ENCODE measurements at places on chromosomes 2 and 18.

GRCh38 chr2:219204425-219205164 lies 2.0 kb upstream of the ZFAND2B start:
- no peak for DNase-seq

GRCh38 chr18:34640276-34640675 lies 69.8 kb upstream of the DTNA start:
- DNase-seq, result no peak

DNA sequence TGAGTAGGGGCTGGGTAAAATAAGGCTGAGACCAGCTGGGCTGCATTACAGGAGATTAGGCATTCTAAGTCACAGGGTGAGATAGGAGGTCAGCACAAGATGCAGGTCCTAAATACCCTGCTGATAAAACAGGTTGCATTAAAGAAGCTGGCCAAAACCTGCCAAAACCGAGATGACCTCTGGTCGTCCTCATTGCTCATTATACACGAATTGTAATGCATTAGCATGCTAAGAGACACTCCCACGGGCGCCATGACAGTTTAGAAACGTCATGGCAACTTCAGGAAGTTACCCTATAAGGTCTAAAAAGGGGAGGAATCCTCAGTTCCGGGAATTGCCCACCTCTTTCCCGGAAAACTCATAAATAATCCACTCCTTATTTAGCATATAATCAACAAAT lies 132.2 kb downstream of the ARL4C start:
- no peak for DNase-seq

- DNase-seq, result no peak
These were observed 105.4 kb downstream of the POLR1A start for GRCh38 chr2:86000131-86000937.

GRCh38 chr2:165494573-165494972 lies 25.1 kb downstream of the CSRNP3 start:
- no peak for DNase-seq

GRCh38 chr2:164363646-164364045 lies 257.6 kb downstream of the GRB14 start:
- no peak for DNase-seq

DNA sequence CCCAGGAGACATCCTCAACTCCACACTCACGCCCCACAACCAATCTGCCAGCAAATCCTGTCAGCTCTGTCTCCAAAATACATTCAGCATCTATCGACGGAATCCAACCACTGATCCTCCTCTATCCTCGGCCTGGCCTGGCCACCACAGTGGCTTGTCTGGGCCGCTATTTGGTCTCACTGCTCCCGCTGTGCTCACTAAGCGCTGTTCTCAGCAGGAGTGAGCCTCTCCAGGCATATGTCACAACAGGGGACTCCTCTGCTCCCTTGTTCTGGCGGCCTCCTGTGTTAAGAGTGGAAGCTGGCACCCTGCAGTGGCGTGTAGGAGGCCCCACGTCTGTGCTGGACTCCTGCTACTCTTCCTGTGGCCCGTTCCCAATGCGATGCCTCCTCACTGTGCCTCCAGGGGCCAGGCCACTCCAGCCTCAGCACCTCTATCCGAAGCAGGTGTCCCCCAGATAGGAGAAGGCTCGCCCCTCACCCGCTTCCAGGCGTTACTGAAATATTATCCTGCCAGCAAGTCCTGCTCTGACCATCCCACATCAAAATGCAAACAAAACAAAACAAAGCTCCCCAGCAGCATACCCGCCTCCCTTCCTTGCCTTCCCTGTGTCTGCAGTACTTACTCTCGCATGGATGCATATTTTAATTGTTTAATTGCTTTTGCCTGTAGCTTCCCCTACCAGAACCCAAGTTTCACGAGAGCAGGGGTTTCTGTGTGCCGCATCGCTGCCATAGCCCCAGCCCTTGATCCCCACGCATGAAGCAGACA lies 39.9 kb downstream of the CENPO start:
- no peak for DNase-seq

- no peak for DNase-seq
These were observed 18.4 kb downstream of the SLC4A3 start for GRCh38 chr2:219645631-219646527.

- no peak for DNase-seq
These were observed 537.7 kb upstream of the PKDCC start for GRCh38 chr2:41510108-41510507.

- DNase-seq, result no peak
These were observed 31.6 kb upstream of the GMPPA start for GRCh38 chr2:219466816-219467735.

- no peak for DNase-seq
These were observed 850.4 kb upstream of the SALL3 start for GRCh38 chr18:78129260-78129659.

DNA sequence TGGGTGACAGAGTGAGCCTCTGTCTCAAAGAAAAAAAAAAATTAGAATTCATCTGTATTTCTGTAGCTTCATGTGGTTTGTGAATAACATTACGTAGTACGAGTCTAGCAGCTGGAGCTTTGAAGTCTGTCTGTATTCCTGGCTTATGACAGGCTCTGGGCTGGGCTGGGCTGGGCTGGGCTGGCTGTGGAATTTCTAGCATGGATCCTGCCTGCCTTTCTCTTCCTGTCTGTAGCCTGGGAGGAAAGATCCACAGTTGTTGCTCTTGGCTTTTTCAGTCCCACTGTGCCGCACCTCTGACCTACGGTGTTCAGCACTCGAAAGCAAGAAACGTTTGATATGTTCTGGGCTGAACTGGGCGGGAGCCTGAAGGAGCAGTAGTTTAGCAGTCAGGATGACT lies 55.4 kb downstream of the BOLA3 start:
- DNase-seq, result no peak
